ENCODE measurements at places on chromosomes 1 and 21.

- DNase-seq = no peak
These were observed 288.5 kb upstream of the POU3F1 start for GRCh38 chr1:38334930-38335592.

DNA sequence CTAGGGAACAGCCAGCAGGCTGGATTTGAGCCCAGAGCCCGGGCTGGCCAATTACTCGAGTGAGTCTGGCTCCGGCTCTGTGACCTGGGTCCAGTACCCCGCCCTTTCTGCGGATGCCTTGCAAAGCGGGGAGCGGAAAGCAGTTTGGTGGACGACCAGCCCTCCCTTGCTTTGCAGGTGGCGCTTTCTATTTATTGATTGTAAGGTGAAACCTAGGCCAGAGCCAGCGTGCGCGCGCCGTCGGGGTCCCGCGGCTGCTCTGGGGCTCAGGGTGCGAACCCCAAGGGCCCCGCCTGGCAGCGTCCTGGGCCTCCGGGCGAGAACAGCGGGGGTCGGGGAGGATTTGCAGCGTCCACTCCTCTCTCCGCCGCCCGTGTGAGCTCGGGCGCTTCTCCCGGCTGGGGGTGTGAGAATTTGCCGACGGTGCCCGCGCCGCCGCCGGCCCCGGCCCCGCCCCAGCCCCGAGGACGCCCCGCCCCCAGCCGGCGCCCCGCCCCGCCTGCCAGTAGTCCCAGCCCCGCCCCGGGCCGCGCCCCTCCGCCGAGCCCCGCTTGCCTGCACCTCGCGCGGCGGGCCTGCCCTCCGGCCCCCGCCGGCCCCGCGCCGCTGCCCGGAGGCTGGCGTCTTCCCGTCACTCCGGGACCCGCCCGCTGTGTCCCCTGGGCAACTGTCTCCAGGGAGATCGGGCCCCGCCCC is 37.6 kb downstream of the PIK3CD start:
- DNase-seq = peak; percentile 94

DNA sequence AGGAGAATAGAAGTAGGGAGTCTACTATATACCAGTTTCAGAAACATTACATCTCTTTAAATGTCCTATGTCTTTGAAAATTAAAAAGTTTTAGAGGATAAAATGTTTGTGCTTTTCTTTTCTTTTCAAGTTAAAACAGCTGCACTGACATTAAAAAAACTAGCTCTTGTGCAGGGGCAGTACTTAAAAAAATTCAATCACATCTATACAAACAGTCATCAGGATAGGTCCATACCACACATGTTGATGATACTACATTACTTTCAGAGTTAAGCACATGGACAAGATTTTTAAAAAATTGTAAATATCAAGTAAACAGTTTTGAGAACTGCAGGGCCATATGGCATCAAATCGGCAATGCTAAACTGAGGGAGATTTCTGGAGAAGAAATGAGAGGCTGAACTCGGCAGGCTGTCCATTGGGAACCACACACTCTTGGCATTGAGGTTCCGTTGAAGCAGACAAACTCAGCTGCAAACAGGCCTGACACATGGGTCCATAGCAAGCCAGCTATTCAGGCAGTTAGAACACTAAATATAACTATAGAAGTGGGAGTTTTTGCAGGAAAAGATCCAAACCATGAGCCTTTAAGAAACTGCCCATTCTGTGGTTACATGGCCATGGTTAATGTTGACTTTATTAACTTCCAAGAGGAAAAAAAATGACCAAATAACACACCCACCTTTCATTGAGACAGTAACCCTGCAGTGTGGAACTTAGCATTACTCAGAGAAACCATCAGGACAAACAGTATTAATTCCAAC is 84.5 kb upstream of the BCL10 start:
- DNase-seq = no peak

DNA sequence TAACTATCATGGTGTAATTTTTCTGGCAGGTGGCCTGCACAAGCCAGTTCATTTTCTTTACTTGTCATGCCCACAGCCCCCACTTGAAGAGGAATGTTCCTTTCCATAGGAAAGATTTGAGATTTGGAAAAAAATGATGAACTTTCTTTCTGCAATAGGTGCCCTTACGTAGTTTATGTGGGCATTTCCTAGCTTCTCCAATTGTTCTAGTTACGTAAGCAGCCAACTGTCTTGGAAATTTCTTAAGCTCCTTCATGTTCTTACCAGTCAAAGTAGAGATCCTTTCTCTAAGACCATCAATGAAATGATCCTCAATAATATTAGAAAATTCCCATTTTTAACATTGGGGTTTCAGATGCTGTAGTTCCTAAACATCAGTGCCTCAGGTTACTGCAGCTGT is 109.5 kb upstream of the F3 start:
- no peak for DNase-seq

DNA sequence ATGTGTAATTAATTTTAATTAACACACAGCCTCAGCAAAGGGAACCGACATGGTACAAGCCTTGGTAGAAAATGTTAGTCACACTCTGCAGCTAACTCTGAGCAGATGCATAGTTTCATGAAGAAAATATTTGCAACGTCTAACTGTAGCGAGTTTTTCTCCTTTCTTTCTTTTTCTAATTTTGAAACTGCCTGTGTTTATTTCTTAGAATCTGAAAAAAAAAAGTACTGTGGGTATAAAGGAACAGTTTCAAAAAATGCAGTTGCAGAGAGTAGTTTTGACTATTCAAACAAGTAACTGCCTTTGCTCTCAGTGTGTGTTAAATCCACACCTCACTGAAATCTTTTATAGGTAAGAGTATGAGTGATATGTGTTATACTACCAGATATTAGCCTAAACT is 149.9 kb upstream of the C1orf105 start:
- no peak for DNase-seq

DNA sequence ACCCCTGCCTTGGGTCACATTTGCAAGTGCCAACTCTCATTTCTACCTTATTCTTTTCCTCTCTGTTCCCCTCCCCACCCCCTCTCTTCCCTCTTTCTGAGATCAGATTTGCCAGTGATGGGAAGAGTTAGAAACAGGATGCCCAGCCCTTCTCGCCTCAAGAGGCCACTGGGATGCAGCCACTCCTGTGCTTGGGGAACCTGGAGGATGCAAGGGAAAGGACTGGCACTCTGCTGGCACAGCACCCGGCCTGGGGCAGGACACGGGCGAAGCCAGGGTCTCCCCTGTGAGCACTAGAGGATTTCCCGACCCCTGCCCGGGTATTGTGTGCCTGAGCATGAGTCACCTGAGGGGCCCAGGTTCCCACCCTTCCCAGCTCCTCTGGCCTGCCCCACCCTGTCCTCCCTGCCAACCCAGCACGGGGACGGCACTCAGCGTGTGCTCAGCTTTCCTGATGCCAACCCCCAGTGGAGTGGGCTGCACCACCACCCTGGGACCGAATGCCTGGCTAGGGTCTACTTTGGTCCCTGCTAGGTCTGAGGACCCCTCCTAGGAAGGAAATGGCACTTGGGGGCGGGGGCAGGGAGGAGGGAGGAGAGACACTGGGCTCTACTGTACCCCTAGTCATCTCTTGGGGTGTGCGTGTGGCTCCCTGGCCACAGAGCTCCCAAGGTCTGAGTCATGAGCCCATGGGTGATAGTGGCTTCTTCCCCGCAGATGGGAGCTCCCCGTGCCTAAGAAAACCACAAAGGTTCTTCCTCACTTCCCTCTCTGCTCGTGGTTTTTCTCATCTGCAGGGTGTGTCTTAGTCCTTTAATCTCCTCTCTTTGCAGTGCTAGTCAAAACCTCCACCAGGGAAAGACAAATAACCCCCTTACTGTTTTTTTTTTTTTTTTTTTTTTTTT is 12.4 kb downstream of the LMNA start:
- DNase-seq = no peak

- DNase-seq = no peak
These were observed 775.0 kb downstream of the USP25 start for GRCh38 chr21:16504766-16505165.

All from nephron progenitor cell (in vitro differentiated cells).